Activated naive CD4-positive, alpha-beta T cell treated with anti-CD3 and anti-CD28 coated beads, Interleukin-2, amount 10 ng/mL, durations not matched to agents 7 days and 5 days (primary cell): ENCODE measurements at places on chromosomes 6 and 20.

DNA sequence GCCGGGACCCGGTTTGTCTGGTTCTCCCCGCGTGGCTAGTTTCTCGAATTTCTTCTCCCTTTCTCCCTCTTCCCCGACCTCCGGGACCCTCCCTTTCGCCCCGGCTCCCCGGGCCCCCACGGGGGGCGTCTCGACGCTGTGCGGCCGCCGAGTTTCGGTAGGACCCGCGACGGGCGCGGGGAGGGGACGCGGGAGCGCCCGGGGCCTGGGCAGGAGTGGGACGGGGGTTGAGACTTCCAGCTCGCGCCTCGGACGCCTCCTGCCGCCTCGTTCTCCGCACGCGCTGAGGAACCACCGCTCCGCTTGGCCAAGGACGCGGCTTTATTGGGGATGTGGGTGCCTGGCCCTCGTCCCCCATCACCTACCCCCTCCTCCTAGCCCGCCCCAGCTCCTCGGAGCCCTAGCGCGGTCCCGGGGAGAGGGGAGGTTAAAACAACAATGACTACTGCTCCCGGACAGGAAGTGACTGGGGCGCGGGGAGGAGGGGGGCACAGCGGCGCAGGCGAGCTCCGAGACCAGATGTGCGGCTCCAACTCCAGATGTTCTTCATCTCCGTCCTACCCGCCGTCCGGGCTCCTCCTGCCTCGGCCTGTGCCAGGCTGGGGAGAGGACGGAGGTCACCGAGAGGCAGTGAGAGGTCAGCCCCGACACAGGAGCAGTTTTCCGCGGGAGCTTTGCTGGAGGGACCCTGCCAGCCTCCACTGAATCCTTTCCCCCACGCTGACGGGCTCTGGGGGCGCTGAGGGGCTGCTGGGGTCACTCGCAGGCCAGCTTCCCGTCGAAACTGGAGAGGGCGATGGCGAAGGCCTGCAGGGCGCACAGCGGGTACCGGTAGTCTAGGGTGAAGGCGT, 917 bp upstream of the TEAD3 start:
- peak overlapping the region; percentile 78 for H3K4me3 ChIP-seq
- H3K4me1 ChIP-seq, result peaks cover 16% of the 10 kb centered on the region
- no peak overlapping the region for H3K27ac ChIP-seq
- peak; percentile 69 for DNase-seq
- peaks cover 82% of the 10 kb centered on the region for H3K27me3 ChIP-seq

GRCh38 chr6:35931120-35931561, 10.2 kb upstream of the SRPK1 start:
- H3K4me1 ChIP-seq, result peaks cover 7% of the 10 kb centered on the region
- DNase-seq, result no peak
- H3K36me3 ChIP-seq, result peaks cover 3% of the 10 kb centered on the region
- H3K27me3 ChIP-seq, result peaks cover 16% of the 10 kb centered on the region

GRCh38 chr20:19456595-19457395, 244.4 kb downstream of the SLC24A3 start:
- no peak for DNase-seq
- H3K27ac ChIP-seq, result no peak overlapping the region
- H3K36me3 ChIP-seq, result no peaks in the 10 kb centered on the region
- no peaks in the 10 kb centered on the region for H3K27me3 ChIP-seq

GRCh38 chr20:63092660-63093215, 86.0 kb upstream of the BHLHE23 start:
- H3K27me3 ChIP-seq, result peaks cover 16% of the 10 kb centered on the region
- no peaks in the 10 kb centered on the region for H3K36me3 ChIP-seq
- H3K4me1 ChIP-seq, result no peaks in the 10 kb centered on the region

DNA sequence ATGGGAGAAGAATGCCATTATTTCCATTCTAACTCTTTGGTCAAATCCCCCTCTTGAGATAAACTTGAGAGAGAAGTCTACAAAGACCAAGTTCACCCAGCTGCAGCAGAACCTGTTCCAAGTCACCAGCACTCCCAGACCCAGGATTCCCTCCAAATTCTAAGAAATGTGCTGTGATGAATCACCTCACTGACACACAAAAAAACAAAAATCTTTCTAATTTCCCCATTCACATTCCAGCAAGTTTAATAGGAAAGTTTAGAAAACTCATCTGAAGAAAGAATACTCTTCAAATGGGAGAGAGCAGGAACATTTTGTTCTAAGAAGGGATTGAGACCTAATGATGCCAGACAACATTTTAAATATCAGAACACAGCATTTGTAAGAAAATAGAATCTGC, 213.6 kb upstream of the PLCB4 start:
- no peaks in the 10 kb centered on the region for H3K36me3 ChIP-seq
- no peaks in the 10 kb centered on the region for H3K27me3 ChIP-seq
- no peaks in the 10 kb centered on the region for H3K4me1 ChIP-seq
- H3K27ac ChIP-seq, result no peak overlapping the region

GRCh38 chr6:169108753-169109152, 144.9 kb downstream of the THBS2 start:
- H3K27me3 ChIP-seq, result no peaks in the 10 kb centered on the region
- no peaks in the 10 kb centered on the region for H3K4me1 ChIP-seq
- H3K4me3 ChIP-seq, result no peak overlapping the region
- no peaks in the 10 kb centered on the region for H3K36me3 ChIP-seq

GRCh38 chr20:35269055-35269781, 8.7 kb downstream of the MMP24OS start:
- peaks cover 6% of the 10 kb centered on the region for H3K36me3 ChIP-seq
- no peaks in the 10 kb centered on the region for H3K27me3 ChIP-seq
- H3K4me1 ChIP-seq, result no peaks in the 10 kb centered on the region
- DNase-seq, result peak; percentile 70
- H3K4me3 ChIP-seq, result no peak overlapping the region

DNA sequence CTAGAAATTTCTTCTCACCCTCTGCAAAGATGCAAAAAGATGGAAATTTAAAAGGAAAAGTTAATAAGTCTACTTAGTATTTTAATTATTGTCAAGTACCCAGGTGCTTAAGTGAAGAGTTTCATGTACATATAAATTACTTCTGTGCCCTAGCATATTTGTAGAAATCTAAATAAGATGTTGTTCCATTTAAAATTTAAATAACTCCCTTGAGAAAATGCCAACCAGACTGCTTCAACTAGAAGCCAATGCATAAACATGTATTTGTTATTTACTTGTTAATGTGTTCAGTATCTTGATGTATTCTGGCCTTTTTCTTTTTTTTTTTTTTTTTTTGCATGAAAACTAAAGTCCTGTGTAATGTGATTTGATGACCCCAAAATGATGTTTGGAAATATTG, 6.3 kb upstream of the TMEM244 start:
- no peak for DNase-seq
- H3K36me3 ChIP-seq, result no peaks in the 10 kb centered on the region
- H3K27ac ChIP-seq, result no peak overlapping the region
- no peaks in the 10 kb centered on the region for H3K4me1 ChIP-seq
- H3K4me3 ChIP-seq, result no peak overlapping the region

- peaks cover 15% of the 10 kb centered on the region for H3K36me3 ChIP-seq
- peaks cover 36% of the 10 kb centered on the region for H3K4me1 ChIP-seq
- DNase-seq, result peak; percentile 79
- H3K27me3 ChIP-seq, result peaks cover 17% of the 10 kb centered on the region
- H3K27ac ChIP-seq, result peak overlapping the region; percentile 99
Measured at GRCh38 chr6:107957308-107957908, 600 bp downstream of the SEC63 start.

DNA sequence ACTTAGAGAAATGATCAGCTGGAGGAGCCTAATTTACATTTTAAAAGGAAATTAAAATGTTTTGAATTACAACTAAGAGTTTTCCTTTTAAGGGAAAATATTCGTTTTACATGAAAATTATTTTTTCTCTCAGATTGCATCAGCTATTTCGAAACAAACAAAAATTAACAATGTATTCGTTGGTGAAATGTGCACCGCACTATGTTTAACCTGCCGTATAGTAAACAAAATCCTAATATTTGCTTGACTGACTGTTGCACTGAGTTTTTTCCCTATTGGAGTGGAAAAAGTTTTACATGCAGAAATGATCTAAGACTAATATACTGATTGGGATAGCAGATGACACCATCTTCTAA, 5.7 kb downstream of the PDE10A start:
- no peak for DNase-seq
- no peaks in the 10 kb centered on the region for H3K4me1 ChIP-seq
- no peak overlapping the region for H3K4me3 ChIP-seq
- H3K27me3 ChIP-seq, result peaks cover 38% of the 10 kb centered on the region
- H3K27ac ChIP-seq, result no peak overlapping the region
- H3K36me3 ChIP-seq, result no peaks in the 10 kb centered on the region

- DNase-seq, result no peak
- H3K27me3 ChIP-seq, result peaks cover 50% of the 10 kb centered on the region
Measured at GRCh38 chr6:11042750-11043377, 1.2 kb downstream of the ELOVL2 start.

- H3K36me3 ChIP-seq, result peaks cover 32% of the 10 kb centered on the region
- peak overlapping the region; percentile 99 for H3K27ac ChIP-seq
- DNase-seq, result no peak
- peaks cover 68% of the 10 kb centered on the region for H3K4me1 ChIP-seq
- peaks cover 4% of the 10 kb centered on the region for H3K27me3 ChIP-seq
Measured at GRCh38 chr20:38804221-38804620, 1.3 kb upstream of the PPP1R16B start.

DNA sequence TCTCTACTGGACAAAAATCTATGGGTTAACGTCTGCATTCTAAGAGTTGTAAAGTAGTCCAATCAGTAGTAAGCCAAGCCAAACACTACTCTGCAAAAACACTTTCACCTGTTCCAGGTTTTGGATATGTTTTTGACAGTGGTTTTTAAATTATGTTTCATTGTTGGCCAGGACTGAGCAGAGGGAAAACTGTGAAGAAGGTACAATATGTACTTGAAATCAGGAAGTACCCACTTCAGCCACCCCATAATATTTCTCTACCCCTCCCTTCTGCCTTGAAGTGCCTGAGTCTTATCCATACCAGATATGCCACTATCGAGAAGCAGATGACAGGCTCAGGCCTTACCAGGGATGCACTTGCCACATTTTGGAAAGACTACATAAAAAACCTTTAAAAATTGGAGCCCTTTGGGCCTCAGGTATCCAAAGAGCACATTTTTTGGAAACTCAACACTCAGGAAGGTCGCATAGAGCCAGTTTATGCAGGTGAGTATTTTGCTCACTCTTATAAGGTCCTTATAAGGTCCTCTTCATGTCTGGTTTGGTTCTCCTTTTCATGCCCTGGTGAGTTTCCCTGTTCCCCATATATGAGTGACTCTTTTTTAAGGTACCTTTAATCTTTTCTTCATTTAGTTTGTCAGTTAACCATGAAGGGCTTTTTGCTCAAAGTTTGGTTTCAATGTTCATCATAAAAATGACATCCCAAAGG, 859.3 kb upstream of the FLRT3 start:
- H3K4me1 ChIP-seq, result no peaks in the 10 kb centered on the region
- H3K27ac ChIP-seq, result no peak overlapping the region
- no peaks in the 10 kb centered on the region for H3K27me3 ChIP-seq
- no peaks in the 10 kb centered on the region for H3K36me3 ChIP-seq
- no peak for DNase-seq

- no peaks in the 10 kb centered on the region for H3K4me1 ChIP-seq
- no peak overlapping the region for H3K4me3 ChIP-seq
- peaks cover 96% of the 10 kb centered on the region for H3K27me3 ChIP-seq
- H3K36me3 ChIP-seq, result no peaks in the 10 kb centered on the region
Measured at GRCh38 chr6:41409489-41409888, 74.1 kb downstream of the NCR2 start.

GRCh38 chr6:79170431-79170830, 64.1 kb downstream of the HMGN3 start:
- no peaks in the 10 kb centered on the region for H3K4me1 ChIP-seq
- H3K27ac ChIP-seq, result no peak overlapping the region
- H3K4me3 ChIP-seq, result no peak overlapping the region

- H3K4me1 ChIP-seq, result peaks cover 8% of the 10 kb centered on the region
- no peak for DNase-seq
- H3K27ac ChIP-seq, result no peak overlapping the region
Measured at GRCh38 chr6:44230034-44230675, 6.8 kb downstream of the SLC29A1 start.

DNA sequence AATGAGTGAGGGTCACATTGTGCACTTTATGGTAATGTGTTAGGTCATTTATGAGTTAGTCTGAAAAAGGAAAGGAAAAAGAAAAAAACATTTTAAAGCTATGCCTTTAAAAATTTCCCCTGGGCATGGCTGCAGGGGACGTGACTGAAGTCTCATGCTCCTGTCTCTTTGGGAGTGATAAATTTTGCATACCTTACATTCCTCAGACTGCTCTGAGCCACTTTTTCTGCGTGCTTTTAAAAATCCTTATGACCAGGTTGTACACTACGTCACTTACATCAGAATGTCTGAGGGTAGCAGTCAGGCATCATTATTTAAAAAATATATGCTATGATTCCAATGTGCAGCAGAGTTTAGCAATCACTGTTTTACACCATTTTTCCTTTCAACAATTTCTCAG, 121.2 kb downstream of the RFPL4B start:
- no peak overlapping the region for H3K4me3 ChIP-seq
- no peaks in the 10 kb centered on the region for H3K36me3 ChIP-seq
- DNase-seq, result no peak

- DNase-seq, result no peak
- H3K27me3 ChIP-seq, result peaks cover 33% of the 10 kb centered on the region
- H3K36me3 ChIP-seq, result peaks cover 11% of the 10 kb centered on the region
Measured at GRCh38 chr6:44243345-44243744, 3.6 kb upstream of the HSP90AB1 start.

- no peak overlapping the region for H3K4me3 ChIP-seq
- no peaks in the 10 kb centered on the region for H3K36me3 ChIP-seq
- no peak overlapping the region for H3K27ac ChIP-seq
Measured at GRCh38 chr6:109260126-109260525, 122.1 kb downstream of the CD164 start.

DNA sequence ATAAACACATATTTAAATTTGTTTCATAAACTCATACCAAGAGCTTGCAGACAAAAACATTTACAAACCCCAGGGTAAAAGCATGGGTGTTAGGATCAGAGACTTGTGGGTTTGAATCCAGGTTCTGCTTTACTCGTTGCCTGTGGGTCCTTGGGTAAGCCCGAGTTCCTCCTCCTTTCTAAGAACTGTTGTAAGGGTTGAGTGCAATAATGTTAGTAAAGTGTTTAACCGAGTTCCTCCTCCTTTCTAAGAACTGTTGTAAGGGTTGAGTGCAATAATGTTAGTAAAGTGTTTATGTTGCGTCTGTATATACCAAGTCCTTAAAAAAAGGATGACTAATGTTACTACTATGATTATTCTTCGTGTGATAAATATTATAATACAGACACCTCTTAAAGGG, 18.7 kb downstream of the CCDC170 start:
- H3K4me3 ChIP-seq, result no peak overlapping the region
- H3K27me3 ChIP-seq, result no peaks in the 10 kb centered on the region
- DNase-seq, result no peak
- no peak overlapping the region for H3K27ac ChIP-seq
- H3K36me3 ChIP-seq, result no peaks in the 10 kb centered on the region
- peaks cover 5% of the 10 kb centered on the region for H3K4me1 ChIP-seq

GRCh38 chr6:158046201-158047126, 64.8 kb downstream of the SYNJ2 start:
- peaks cover 24% of the 10 kb centered on the region for H3K4me1 ChIP-seq
- H3K27ac ChIP-seq, result peak overlapping the region; percentile 58
- DNase-seq, result no peak
- H3K27me3 ChIP-seq, result no peaks in the 10 kb centered on the region

GRCh38 chr6:33434961-33435360, 15.1 kb downstream of the SYNGAP1 start:
- H3K4me3 ChIP-seq, result no peak overlapping the region
- DNase-seq, result no peak
- H3K36me3 ChIP-seq, result peaks cover 48% of the 10 kb centered on the region

GRCh38 chr20:33650111-33650752, 11.9 kb upstream of the C20orf144 start:
- DNase-seq, result peak; percentile 19
- no peak overlapping the region for H3K4me3 ChIP-seq
- H3K36me3 ChIP-seq, result peaks cover 7% of the 10 kb centered on the region
- peaks cover 12% of the 10 kb centered on the region for H3K4me1 ChIP-seq
- no peak overlapping the region for H3K27ac ChIP-seq

- H3K36me3 ChIP-seq, result no peaks in the 10 kb centered on the region
- peaks cover 16% of the 10 kb centered on the region for H3K4me1 ChIP-seq
- peaks cover 9% of the 10 kb centered on the region for H3K27me3 ChIP-seq
Measured at GRCh38 chr6:37242429-37243052, 15.0 kb upstream of the TBC1D22B start.
